ENCODE measurements at places on chromosomes 13 and 19.
A peak's percentile ranks its signal among the peaks of the same experiment; 100 is the strongest.

- DNase-seq: no peak
Measured at GRCh38 chr19:6216236-6216995, 63.4 kb downstream of the MLLT1 start.

DNA sequence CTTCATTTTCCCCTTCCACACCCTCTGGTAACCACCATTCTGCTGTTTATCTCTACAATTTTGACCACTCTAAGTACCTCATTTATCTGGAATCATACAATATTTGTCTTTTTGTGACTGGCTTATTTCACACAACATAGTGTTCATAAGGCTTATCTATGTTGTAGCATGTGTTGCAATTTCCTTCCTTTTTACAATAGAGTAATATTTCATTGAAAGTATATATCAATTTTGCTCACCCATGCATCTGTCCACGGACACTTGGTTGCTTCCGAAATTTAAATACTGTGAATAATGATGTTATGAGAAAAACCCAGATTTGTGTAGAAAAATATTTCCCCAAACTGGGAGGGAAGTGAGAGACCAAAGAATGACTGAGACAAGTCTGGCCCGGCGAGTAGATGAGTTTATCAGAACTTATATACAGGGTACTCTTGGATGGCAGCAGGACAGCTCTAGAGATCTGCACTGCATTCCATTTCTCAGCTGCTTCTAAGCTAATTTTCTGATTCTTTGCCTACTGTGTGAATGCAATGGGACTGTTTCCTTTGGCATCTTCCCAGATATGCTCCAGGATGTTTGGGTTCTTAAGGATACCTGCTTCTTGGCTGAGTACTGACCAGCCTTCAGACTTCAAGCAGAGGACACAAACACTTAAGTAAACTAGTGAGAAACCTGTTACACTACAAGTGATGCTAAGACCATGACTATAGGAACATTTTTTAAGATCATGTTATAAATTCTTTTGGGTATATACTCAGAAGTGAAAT is 834.0 kb upstream of the PCDH9 start:
- no peak for DNase-seq

DNA sequence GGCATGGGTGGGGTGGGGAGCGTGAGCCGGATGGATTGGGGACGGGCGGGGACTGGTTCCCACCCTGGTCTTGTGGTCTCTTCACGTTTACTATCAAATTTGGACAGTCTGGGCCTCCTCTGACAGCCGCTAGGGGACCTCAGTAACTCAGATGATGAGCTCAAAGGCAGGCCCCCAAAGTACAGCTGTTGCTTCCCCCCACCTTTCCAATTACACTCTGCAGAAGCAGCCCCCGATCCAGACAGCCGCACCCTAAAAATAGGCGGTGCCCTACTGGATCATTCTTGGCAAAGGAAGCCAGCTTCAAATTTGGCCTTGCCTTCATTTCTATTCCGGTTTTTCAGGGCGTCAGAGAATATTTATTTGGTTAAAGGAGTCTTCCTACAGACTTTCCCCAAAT is 1.9 kb upstream of the FOXO1 start:
- no peak for DNase-seq

DNA sequence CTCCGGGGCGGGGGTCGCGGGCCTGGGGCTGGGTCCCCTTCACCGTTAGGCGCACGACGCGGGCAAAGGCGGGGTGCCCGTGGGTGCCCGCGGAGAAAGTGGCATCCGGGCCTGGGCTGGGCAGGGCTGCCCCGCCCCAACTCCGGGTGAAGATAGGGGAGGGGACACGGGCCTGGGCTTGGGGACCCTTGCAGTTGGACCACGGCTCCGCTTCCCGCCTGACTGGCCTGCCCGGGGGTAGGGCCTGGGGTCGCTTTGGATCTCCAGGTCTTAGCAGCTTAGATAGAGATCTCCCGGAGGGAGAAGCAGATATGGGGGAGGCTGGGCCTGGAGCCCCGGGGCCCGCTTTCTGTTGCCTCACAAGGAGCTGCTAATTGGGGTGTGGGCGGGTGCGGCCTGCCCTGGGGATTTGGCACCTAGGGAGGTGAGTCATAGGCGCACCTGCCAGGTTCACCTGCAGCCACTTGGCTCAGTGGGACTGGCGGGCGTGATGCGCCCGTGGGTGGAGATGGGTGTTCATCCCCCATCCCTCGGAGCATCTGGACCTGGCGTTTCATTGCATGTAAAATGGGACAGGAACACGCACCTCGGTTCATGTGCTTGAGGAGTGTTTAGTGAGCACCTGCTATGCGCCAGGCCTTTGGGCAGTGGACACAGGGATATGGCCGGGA is 585 bp downstream of the MAP1S start:
- DNase-seq: no peak

- DNase-seq: no peak
Measured at GRCh38 chr13:97798836-97799235, 154.6 kb upstream of the IPO5 start.

DNA sequence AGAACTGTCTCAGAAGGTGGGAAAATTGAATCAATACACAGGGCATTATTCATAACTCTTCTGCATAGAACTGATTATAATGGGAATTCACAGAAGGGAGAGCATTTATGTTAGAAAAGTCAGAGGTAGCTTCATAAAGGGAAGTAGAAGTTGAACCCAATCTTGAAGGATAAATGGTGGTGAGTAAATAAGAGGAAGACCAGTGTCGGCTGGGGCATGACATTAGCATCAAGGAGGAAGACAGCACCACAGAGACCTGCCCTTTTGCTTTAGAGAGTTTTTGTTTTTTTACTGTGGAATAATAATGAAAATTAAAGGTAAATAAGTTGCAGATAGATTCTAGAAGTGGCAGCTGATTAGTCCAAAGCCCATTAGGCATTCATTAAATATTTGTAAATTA is 21.9 kb downstream of the CDC16 start:
- no peak for DNase-seq

DNA sequence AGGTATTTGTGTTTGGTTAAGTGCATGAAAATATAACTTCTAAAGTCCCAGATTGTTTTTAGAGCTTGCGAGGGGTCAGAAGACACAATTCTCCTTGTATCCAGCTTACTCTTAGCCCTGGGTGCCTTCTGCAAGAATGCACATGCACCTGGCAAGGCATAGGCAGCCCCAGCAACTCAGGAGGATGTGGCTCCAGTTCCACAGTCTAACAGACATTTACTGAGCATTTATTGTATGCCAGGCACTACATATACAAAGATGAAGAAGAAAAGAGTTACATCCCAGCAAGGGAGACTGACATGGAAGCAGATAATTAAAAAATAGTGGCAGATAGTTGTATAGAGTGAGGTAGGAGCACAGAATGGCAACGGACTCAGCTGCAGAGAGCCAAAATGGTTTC is 101.1 kb upstream of the FRY start:
- no peak for DNase-seq

DNA sequence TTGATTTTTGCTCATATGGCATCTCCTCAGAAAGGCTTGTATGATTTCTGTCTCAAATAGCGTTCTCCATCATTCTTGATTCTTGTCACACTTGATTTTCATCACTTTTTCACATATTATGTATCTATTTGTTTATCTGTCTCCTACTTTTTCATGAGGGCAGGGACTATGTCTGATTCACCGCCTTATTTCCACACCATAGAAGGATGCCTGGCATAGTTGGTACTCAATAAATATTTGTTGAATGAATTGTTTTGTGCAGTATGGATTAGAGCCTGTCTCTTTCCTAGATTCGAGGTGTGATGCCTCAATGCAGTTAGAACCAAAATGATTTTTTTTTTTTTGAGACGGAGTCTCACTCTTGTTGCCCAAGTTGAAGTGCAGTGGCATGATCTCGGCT is 12.1 kb downstream of the SAE1 start:
- DNase-seq: no peak

DNA sequence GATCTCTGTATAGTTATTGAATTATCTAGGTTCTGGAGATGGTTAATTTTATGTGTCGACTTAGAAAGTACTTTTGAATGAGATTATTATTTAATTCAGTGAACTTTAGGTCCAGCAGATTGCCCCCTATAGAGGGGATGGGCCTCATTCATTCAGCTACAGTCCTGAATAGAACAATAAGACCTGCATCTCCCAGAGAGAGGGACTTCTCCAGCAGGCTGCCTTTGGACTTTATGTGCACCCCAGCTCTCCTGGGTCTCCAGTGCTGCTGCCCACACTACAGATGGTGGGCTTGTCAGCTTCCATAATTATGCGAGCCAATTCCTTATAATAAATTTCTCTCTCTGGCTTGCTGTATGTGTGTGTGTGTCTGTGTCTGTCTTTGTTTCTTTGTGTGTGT is 39.3 kb upstream of the KL start:
- DNase-seq: no peak

DNA sequence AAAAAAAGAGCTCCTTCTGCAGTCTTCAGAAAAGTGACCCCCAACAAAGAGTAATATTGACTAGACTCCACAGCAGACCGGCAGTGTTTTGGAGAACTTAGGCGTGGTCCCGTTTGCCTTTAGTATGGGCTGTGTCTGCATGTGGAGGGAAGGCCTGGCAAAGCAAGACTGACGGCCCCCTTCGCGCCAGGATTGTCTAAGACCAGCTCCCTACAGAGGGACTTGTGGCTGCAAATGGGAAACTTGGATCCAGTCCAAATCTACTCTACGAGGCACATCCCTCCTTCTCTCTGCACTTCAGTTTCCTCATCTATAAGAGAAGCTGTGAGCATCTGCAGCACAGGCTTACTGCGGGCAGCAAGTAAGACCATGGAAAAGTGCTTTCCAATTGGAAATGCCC is 350.0 kb downstream of the ZNF536 start:
- no peak for DNase-seq

GRCh38 chr13:71773531-71773930 is 93.5 kb downstream of the DACH1 start:
- DNase-seq: no peak

DNA sequence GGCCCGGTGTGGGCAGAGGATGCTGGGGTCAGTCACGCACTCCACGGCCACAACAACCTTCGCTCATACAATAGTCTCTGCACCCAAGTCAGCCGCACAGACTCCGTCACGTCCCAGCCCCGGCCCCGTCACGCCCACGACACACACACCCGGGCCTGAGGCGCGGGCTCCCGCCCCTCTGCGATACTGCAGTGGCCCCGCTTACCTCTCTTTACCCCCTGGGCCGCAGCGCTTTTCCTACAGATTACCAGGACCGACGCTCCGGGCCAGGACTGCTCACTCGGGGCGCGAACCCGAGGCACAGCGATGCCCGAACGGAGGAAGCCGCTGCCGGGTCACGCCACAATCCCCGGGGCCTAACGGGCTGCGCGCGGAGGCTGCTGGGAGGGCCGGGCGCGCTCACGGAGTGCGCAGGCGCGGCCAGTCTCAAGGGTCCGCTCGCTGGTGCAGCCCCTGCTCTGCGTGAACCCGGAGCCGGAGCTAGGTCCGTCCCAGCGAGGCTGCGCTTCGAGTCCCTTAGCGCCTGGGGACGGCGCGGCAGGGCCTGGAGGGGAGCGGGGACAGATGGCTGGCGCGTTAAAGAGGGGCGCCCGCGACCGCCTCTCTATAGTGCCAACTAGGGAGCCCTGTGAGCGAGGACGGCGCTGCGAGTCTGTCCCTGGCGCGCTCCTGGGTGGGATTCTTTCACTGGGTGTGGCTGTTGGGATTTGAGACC is at the start of gene ZFP82:
Gene ZFP82, minus strand, starts transcription at position 358 of the 715 bp plus-strand sequence. CDS start 8,855 bp downstream, outside the sequence.
- DNase-seq: peak; percentile 78

- no peak for DNase-seq
Measured at GRCh38 chr13:99381766-99382165, 74.6 kb upstream of the GPR183 start.

DNA sequence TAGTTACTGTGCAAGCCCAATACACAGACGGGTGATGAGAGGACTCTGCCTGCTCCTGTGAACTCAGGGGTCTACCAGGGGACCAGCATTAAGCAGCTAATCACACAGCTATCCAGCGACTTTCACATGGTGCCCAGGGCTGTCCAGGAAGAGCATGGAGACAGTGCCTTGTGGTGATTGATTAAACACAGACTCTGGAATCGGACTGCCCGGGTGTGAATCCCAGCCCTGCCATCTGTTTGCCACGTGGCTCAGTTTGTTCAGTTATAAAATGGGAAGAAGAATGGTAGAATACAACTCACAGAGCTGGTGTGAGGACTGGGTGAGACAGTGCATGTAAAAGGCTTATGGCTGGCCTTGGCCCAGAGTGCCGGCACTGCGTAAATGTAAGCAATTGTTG is 42.1 kb upstream of the NPAS1 start:
- DNase-seq: no peak

DNA sequence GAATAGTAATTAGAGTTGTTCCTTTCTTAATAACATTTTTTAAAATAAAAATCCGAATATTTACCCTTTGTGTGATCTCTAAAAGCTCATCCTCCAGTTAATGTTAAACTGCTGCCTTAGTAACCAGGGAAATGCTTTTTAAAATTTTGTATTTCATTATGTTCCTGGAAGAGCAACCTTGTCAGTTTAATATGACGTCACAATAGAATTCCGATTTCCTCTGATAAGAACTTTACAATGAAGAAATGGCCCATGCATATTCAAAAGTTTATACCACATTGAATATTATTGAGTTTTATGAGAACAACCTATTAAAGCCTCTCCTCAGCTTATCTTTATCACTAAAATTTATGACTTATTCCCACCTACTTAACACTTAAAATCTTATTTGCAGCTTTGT is 1566.6 kb downstream of the EFNB2 start:
- no peak for DNase-seq

DNA sequence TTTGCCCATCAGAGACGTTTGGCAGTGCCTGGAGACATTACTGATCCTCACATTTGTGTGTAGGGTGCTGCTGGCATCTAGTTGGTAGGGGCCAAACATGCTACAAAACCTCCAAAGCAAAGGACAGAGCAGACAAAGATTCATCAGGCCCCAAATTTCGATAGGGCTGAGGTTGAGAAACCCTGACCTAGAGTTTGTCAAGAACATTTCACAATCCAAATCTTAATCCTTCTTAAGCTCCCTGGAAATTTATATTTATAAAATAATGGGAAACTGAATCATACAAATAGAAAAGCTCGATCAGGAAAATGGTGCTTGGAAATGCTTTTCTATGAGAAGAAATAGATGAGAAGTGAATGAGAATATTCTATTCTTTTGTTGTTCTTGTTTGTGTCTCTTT is 273.6 kb downstream of the DCT start:
- DNase-seq: no peak

GRCh38 chr19:39596911-39597310 is 5.4 kb upstream of the LGALS13 start:
- DNase-seq: no peak

GRCh38 chr13:25887962-25888655 is 163.7 kb downstream of the SHISA2 start:
- no peak for DNase-seq

GRCh38 chr13:39263033-39263432 is 224.8 kb downstream of the NHLRC3 start:
- DNase-seq: no peak

DNA sequence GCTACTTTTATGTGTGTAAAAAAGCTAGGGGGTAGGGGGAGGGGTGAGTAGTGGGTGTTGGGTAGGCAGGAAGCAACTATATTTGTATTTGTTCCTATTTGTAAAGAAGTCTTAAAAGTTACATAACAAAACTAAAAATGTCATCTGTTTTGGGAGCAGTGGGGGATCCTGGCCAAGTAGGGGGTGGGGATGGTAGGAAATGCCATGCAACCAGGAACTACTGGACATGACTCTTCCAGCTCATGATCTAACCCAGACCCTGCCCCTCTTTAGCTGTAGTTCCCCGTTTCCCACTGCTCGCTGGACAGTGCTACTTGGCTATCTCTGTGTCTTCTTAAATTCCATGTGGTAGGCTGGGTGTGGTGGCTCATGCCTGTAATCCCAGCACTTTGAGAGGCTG is 3.2 kb downstream of the GTF3A start:
- DNase-seq: no peak
